ENCODE measurements at places on chromosomes 6 and 20. TPM values are rescaled to one million over a fixed set of nuclear protein-coding genes. Genes with fewer than 3 reads are reported as not detected.

Gene SNPH
- total RNA-seq: 1.8 TPM

DNA sequence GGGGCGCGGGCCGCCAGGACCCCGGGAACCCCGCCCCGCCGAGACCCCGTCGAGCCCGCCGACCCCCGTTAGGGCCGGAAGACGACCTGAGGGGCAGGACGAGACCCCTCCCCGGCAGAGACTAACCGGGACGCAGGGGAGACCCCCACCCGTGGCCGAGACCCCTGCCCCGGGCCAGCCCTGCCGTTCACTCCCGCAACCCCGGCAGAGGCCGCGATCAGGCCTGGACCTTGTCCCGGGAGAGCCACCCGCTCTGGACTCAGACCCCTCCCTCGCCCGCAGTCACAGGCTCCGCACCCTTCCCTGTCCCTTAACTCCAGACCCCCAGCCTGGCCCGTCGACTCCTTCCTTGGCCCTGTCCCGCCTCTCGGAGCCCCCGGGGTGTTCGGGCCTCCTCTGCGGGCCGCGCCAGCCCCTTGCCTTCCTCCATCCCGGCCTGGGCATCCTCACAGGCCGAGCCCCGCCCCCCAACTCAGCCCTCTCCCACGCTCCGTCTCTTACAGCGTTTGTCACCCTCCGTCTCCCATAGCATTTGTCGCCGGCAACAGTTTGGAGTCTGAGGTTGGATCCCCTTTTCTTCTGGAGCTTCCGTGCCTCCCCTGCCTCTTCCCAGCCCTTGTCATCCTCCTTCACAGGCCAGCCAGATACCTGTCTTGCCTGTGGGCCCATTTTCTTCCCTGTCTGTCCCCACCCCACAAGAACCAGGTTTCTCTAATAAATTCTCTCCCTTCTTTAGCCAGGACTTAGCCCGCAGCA, 569 bp downstream of the TCEA2 start:
- no peak for DNase-seq
- peaks cover 1% of the 10 kb centered on the region for H3K4me1 ChIP-seq
- H3K27me3 ChIP-seq: no peaks in the 10 kb centered on the region
- H3K36me3 ChIP-seq: peaks cover 3% of the 10 kb centered on the region
- no peak overlapping the region for H3K27ac ChIP-seq

DNA sequence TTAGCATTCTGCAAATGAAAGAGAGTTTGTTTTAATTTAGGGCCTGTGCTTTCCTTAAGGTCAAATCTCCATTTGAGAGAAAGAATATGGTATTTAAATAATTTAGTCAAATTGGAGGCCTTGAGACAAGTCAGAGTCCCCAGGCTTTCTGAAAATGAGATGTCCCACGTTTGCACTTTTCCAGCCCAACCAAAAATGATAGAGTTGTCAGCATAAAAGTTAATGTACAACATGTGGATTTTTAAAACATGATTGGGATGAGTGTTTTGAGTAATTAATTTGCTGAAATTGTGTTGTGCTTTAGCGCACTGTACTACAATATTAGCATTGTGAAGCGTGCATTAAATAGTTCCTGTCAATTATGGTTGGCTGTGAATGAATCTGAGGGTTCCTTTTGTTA, 10.0 kb downstream of the CD83 start:
- no peak overlapping the region for H3K27ac ChIP-seq
- peaks cover 12% of the 10 kb centered on the region for H3K4me1 ChIP-seq

GRCh38 chr6:131213501-131213990, 78.3 kb downstream of the AKAP7 start:
- no peak overlapping the region for H3K27ac ChIP-seq
- H3K4me3 ChIP-seq: no peak overlapping the region

- H3K4me3 ChIP-seq: no peak overlapping the region
- peaks cover 32% of the 10 kb centered on the region for H3K36me3 ChIP-seq
- H3K27ac ChIP-seq: no peak overlapping the region
- H3K4me1 ChIP-seq: no peaks in the 10 kb centered on the region
- DNase-seq: no peak
These were observed 75.7 kb upstream of the SNX9 start for GRCh38 chr6:157747370-157747769.

DNA sequence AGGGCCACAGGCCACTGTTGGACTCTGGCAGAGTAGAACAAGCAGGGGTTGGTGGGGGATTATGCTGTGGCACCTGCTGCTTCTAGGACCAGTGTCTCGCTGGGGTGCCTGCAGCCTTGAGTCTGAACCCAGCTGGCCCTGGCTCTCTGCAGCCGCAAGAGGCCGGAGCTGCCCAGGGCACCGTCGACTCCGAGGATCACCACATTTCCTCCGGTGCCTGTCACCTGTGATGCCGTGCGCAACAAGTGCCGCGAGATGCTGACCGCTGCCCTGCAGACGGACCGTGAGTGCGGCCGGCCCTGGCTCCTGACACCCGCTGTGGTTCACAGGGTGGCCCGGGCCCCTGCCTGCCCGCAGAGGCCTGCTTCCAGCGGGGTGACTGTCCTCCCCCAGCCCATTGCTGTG, 6.2 kb downstream of the TCEA2 start:
- no peak overlapping the region for H3K4me3 ChIP-seq
- H3K27ac ChIP-seq: no peak overlapping the region
- peaks cover 1% of the 10 kb centered on the region for H3K4me1 ChIP-seq
- no peak for DNase-seq
- H3K36me3 ChIP-seq: no peaks in the 10 kb centered on the region
- H3K27me3 ChIP-seq: no peaks in the 10 kb centered on the region

Gene SCGN
- total RNA-seq: not detected

DNA sequence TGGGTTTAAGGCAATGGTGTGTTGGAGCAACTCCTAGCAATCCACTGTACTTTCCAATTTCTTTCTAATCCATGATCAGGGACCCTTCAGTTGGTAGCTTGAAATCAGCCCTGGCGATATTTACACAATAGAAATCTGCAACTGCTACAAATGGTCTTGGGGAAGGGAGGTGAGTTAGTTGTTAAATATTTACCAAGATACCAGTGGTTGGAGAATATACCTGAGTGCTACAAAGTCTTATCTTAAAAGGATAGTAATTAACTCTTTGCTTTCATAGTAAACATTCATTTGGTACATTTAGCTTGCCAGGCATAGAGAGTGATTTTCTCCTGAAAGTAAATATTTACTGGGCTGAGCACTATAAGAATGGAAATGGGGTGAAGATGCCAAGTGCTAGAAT, 568.2 kb downstream of the BCKDHB start:
- no peak overlapping the region for H3K27ac ChIP-seq
- no peaks in the 10 kb centered on the region for H3K4me1 ChIP-seq
- no peak overlapping the region for H3K4me3 ChIP-seq

- no peaks in the 10 kb centered on the region for H3K36me3 ChIP-seq
- no peak overlapping the region for H3K4me3 ChIP-seq
- H3K4me1 ChIP-seq: no peaks in the 10 kb centered on the region
- DNase-seq: no peak
- H3K27ac ChIP-seq: no peak overlapping the region
These were observed 146.9 kb upstream of the SGK1 start for GRCh38 chr6:134464690-134465411.

DNA sequence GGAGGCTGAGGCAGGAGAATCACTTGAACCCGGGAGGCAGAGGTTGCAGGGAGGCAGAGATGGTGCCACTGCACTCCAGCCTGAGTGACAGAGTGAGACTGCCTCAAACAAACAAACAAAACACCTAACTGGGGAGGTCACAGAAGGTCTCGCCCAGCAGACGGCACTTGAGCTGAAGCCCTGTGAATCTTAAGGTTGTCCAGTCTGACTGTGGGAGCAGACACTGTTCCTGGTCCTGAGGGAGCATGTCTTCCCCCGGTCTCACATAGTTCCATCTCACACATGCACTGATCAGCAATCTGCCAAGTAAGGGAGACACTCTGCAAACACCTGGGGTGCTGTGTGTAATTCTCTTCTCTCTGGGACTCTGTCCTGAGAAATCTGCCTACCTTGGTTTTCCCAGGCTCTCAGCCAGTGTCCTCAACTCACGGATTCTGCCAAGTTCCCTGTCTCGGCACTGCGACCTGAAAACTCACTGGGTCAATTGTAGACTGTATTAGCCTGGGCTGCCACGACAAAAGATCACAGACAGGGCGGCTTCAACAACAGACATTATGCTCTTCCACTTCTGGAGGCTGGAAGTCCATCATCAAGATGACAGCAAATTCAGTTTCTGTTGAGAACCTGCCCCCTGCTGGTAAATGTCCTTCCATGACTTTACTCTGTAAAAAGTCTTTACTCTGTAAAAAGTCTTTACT, 94.3 kb downstream of the JPH2 start:
- H3K4me3 ChIP-seq: no peak overlapping the region
- peak; percentile 41 for DNase-seq
- 0 out of 2 replicates have a peak, but pooled peaks cover 2% of the 10 kb centered on the region for H3K4me1 ChIP-seq
- no peak overlapping the region for H3K27ac ChIP-seq
- no peaks in the 10 kb centered on the region for H3K27me3 ChIP-seq

DNA sequence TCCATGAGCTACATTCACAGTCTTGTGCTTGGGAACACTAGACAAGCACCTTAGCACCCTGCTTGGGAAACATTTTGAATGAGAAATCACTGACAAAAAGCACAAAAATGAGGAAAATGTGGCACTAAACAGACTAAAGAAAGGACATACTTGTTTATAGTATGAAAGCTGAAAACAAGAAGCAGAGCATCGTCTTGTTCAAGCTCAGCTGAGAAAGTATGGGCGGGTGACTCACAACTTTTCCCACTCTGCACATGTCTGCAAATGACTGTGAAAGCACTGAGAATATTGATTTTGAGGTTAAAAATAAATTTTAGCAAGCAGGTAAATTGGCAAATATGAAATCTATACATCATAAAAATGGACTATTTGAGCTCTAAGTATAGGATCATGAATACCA, 725.3 kb downstream of the COL12A1 start:
- no peaks in the 10 kb centered on the region for H3K4me1 ChIP-seq
- DNase-seq: no peak
- H3K36me3 ChIP-seq: no peaks in the 10 kb centered on the region
- no peak overlapping the region for H3K27ac ChIP-seq

GRCh38 chr20:24488800-24489175, 19.4 kb downstream of the SYNDIG1 start:
- peaks cover 20% of the 10 kb centered on the region for H3K36me3 ChIP-seq
- no peak overlapping the region for H3K4me3 ChIP-seq
- H3K27me3 ChIP-seq: no peaks in the 10 kb centered on the region
- peak; percentile 10 for DNase-seq

Measured in H9 (cell line).